ENCODE measurements at places on chromosomes 1 and 21.

GRCh38 chr1:29200906-29201594, 19.4 kb upstream of the SRSF4 start:
- no peak for DNase-seq
- no peak overlapping the region for H3K27ac ChIP-seq
- H3K4me1 ChIP-seq, result no peaks in the 10 kb centered on the region
- no peaks in the 10 kb centered on the region for H3K27me3 ChIP-seq

DNA sequence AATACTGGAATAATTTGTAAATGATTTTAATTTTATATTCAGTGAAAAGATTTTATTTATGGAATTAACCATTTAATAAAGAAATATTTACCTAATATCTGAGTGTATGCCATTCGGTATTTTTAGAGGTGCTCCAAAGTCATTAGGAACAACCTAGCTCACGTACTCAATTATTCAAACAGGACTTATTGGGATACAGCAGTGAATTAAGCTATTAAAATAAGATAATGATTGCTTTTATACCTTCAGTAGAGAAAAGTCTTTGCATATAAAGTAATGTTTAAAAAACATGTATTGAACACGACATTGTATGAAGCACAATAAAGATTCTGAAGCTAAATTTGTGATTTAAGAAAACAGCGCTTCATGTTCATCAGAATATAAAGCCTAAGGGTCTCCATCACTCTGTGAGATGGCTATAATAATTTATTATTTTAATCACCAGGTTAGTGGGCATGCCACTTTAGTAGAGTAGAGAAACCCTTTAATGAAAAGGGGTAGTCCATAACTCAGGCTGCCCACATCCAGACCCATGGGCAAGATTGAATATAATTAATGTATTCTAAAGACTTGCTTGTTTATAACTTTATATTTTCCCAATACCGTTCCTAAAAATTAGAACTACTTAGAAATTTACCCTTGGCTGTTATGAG, 3.2 kb downstream of the CCN1 start:
- no peak overlapping the region for H3K4me3 ChIP-seq
- peaks cover 52% of the 10 kb centered on the region for H3K4me1 ChIP-seq
- H3K27ac ChIP-seq, result no peak overlapping the region
- H3K36me3 ChIP-seq, result peaks cover 18% of the 10 kb centered on the region
- no peak for DNase-seq

GRCh38 chr1:227828786-227829185, 13.3 kb downstream of the PRSS38 start:
- H3K4me1 ChIP-seq, result no peaks in the 10 kb centered on the region
- no peak overlapping the region for H3K27ac ChIP-seq
- no peak for DNase-seq
- H3K36me3 ChIP-seq, result no peaks in the 10 kb centered on the region

GRCh38 chr1:186479162-186479561, 18.2 kb upstream of the PDC start:
- H3K27me3 ChIP-seq, result peaks cover 3% of the 10 kb centered on the region
- H3K36me3 ChIP-seq, result no peaks in the 10 kb centered on the region
- DNase-seq, result no peak
- H3K4me1 ChIP-seq, result no peaks in the 10 kb centered on the region
- no peak overlapping the region for H3K4me3 ChIP-seq

GRCh38 chr1:220182656-220183055, 88.7 kb downstream of the IARS2 start:
- H3K4me1 ChIP-seq, result no peaks in the 10 kb centered on the region
- H3K27ac ChIP-seq, result no peak overlapping the region
- no peaks in the 10 kb centered on the region for H3K27me3 ChIP-seq
- DNase-seq, result no peak
- H3K36me3 ChIP-seq, result peaks cover 57% of the 10 kb centered on the region

DNA sequence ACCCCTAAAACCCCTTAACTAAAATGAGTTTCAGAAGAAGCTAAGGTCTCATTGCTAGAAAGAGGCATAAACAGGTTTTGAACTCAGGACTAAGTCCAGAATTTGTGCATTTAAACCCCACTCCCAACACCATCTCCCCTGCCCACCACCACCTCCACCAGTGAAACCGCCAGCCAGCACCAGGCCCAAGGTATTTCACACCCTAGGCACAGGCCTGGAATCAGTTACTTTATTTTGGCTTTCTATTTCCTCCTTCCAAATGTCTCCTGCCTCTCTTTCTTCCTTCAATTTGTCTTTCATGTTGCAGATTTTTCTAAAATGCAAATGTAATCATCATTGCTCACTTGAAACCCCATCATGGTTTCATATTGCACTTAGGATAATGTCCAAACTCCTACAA, 1.9 kb upstream of the IPO13 start:
- DNase-seq, result no peak
- peaks cover 34% of the 10 kb centered on the region for H3K4me1 ChIP-seq
- no peaks in the 10 kb centered on the region for H3K36me3 ChIP-seq
- H3K27ac ChIP-seq, result no peak overlapping the region
- H3K4me3 ChIP-seq, result no peak overlapping the region

DNA sequence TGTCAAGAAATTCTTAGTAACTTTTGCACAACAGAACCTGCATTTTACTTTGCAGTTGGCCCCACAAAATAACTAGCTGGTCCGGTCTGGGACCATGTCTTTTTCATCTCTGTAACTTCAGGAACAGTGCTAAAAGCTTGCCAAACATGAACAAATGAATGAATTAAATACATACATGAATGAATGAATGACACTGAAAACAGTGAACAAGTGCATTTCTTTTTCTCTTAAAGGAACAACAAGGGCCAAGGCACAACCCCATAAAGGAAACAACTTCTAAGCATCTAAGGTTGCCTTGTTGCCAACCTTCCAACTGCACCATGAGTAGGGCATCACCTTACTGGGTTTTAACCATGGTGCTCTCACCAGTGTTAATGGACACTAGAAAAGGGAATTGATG, 534.4 kb upstream of the PKN2 start:
- no peak for DNase-seq
- peaks cover 12% of the 10 kb centered on the region for H3K4me1 ChIP-seq
- no peak overlapping the region for H3K4me3 ChIP-seq
- no peaks in the 10 kb centered on the region for H3K36me3 ChIP-seq
- no peak overlapping the region for H3K27ac ChIP-seq
- H3K27me3 ChIP-seq, result no peaks in the 10 kb centered on the region

DNA sequence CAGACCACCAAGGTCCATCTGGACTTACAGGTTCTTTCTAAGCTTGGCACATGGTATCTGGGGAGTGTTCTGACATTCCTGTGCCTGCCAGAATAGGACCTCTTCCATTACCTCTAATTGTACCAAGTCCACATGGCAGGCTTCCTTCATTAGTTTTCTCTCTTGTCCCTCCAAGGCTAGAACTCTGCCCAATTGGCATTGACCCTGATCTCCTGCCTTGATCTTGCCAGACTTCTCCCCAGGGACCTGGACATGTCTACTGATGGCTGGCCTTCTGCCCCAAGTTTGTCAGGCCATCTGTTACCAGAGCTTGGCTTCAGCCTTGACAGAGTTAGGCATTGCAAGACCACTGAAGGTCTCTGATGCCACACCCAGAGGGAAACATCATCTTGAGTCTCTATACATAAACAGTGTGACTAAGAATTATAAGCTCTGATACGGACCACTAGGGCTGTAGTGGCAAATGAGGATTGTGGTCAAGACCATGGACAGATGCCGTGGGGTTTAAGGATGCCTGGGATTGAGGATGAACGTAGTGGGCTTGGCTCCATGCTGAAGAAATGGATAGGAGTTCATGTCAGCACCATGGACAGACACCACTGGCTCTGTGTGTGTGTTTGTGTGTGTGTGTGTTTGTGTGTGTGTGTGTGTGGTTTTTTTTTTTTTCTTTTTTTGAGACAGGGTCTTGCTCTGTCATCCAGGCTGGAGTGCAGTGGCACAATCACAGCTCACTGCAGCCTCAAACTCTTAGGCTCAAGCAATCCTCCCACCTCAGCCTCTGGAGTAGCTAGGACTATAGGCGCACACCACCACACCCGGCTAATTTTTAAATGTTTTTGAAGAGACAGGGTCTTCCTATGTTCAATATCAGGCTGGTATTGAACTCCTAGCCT, 19.5 kb upstream of the PSMB2 start:
- H3K27ac ChIP-seq, result no peak overlapping the region
- H3K4me1 ChIP-seq, result no peaks in the 10 kb centered on the region
- H3K36me3 ChIP-seq, result no peaks in the 10 kb centered on the region
- H3K4me3 ChIP-seq, result no peak overlapping the region

DNA sequence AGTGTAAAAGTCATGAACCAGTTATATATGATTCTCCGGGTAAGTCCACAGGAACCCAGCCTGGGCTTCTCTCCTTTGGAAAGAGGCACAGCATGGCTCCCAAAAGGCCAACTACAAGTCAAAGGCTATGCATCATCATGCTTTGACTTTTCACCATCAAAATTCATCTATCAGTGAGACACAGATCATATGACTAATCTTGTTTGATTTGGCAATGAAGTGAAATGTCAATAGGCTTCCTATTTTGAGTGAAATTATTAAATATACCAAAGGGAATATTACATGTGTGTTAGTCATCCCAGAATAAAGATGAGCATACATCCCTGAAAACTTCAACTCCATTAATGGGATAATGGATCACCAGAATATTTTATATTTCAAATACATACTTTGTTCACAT, 83.5 kb upstream of the ADGRL2 start:
- DNase-seq, result no peak
- peaks cover 9% of the 10 kb centered on the region for H3K27me3 ChIP-seq
- no peaks in the 10 kb centered on the region for H3K36me3 ChIP-seq

- no peak for DNase-seq
- H3K4me1 ChIP-seq, result peaks cover 10% of the 10 kb centered on the region
- H3K36me3 ChIP-seq, result no peaks in the 10 kb centered on the region
- H3K4me3 ChIP-seq, result no peak overlapping the region
- no peak overlapping the region for H3K27ac ChIP-seq
These were observed 126.8 kb downstream of the BEND5 start for GRCh38 chr1:48649880-48650279.

All from nephron progenitor cell (in vitro differentiated cells).